Large intestine (tissue), 12 donors: ENCODE measurements at places on chromosomes 12 and 14. TPM values are rescaled to one million over a fixed set of nuclear protein-coding genes. Genes with fewer than 3 reads are reported as not detected.

Gene COCH
- 2.2 TPM for polyA plus RNA-seq

Gene PRPH
- polyA plus RNA-seq, result 115 TPM

Gene CAMKK2
- 45.5 TPM for polyA plus RNA-seq

Gene FGF6
- polyA plus RNA-seq, result 0.07 TPM

Gene PLEKHD1
- polyA plus RNA-seq, result 0.03 TPM

Gene STAC3
- 4.0 TPM for polyA plus RNA-seq

DNA sequence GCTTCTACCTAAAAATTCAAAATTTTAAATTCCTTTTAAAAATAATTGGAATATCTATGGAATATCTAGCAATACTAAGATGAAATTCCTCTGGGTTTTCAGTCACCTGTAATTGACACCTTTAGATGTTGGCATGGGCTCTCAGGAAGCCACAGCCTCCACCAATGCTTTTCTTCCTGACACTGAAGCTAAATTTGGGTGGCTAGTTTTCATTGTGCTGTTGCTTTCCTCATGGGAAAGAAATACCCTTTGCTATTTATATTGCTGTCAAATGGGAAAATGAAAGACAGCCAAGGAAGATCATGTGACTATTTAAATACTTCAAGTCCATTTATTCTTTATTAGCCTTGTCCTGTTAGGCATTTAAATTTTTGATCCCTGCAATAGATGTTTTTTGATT lies 313.0 kb downstream of the NAV3 start:
- no peaks in the 10 kb centered on the region for H3K4me1 ChIP-seq
- no peaks in the 10 kb centered on the region for H3K27me3 ChIP-seq
- no peaks in the 10 kb centered on the region for H3K36me3 ChIP-seq

DNA sequence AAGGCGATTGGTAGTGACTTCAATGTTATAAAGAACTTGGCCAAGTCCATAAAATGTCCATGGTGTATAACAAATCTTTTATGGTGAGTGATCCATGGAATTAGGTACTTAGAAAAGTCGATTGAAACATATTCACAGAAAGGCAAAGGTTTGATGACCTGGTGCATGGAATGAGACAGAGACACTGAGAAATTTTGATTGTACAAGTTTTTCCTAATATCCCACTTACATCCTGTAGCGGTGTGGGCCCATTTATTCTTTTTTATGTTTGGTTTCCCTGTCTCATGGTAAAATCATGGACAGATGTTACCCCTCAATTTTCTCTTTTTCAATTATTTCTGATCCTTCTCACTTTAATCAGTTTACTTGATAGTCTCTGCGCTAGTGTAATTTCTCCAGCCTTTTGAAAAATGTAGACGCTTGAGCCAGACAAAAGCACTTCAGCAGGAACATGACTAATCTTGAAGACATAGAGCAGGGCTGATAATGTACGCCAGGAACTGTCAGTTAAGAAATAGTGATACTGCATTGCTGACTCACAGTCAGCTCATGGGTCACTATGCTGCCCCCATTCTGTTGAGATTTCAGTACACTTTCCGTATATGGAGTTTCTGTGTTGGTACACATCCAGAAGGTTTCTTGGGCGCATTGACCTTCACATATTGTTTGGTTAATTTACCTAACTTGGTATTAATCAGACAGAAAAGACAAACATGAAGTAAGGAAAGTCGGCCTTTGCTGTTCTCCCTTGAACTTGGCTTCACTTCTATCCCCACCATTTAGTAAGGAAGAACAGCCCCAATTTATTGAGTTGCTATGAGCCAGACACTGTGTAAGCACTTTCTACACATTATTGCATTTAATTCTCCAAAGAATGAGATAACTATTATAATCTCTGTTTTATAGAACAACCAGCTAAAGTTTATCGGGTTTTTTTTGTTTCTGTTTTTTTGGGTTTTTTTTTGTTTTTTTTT lies 841.7 kb downstream of the DIO2 start:
- H3K27ac ChIP-seq, result no peak overlapping the region
- no peak overlapping the region for H3K4me3 ChIP-seq
- DNase-seq, result peak; percentile 19
- H3K27me3 ChIP-seq, result no peaks in the 10 kb centered on the region

- no peaks in the 10 kb centered on the region for H3K27me3 ChIP-seq
- H3K36me3 ChIP-seq, result no peaks in the 10 kb centered on the region
- H3K27ac ChIP-seq, result no peak overlapping the region
- no peak overlapping the region for H3K4me3 ChIP-seq
- H3K4me1 ChIP-seq, result no peaks in the 10 kb centered on the region
These were observed 53.4 kb downstream of the RGS6 start for GRCh38 chr14:71985538-71986189.

DNA sequence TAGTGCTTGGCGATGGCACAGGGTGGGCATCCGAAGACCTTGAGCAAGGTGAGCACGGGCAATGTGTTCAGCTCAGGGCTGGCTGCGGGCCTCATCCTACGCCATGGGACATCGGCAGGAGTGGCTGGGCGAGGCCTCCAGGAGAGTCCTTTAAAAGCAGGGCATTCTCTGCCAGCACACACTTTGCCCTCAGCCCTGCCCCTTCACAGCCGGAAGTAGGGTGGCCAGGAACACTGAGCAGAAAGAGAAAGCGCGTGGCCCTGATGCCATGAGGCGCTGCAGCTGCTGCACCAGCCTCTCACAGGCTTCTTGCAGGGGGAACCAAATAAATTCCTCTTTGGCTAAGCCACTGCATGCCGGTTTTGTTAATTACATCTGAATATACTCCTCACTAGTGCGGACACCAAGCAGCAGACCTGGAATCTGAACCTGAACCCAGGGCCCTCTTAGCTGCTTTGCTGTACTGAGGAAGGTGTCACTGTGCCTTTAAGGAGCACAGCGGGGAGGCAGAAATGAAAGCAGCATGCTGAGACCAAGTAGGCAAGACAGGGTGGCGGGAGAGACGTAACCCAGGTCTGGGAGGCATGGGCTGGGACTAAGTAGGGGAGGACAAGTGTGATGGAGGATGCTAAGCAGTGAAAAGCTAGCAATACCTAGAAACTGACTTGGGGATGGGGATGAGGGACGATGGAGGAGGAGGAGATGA lies 155.2 kb downstream of the TTC7B start:
- DNase-seq, result peak; percentile 38
- no peak overlapping the region for H3K4me3 ChIP-seq
- H3K27ac ChIP-seq, result no peak overlapping the region
- H3K36me3 ChIP-seq, result no peaks in the 10 kb centered on the region
- no peaks in the 10 kb centered on the region for H3K27me3 ChIP-seq
- peaks cover 3% of the 10 kb centered on the region for H3K4me1 ChIP-seq

GRCh38 chr12:30138483-30138882 lies 354.7 kb upstream of the TMTC1 start:
- no peaks in the 10 kb centered on the region for H3K36me3 ChIP-seq
- no peaks in the 10 kb centered on the region for H3K4me1 ChIP-seq
- DNase-seq, result no peak

GRCh38 chr12:92561543-92561899 lies 141.3 kb upstream of the PLEKHG7 start:
- peaks cover 13% of the 10 kb centered on the region for H3K4me1 ChIP-seq
- no peaks in the 10 kb centered on the region for H3K27me3 ChIP-seq
- peak; percentile 48 for DNase-seq
- H3K27ac ChIP-seq, result no peak overlapping the region

DNA sequence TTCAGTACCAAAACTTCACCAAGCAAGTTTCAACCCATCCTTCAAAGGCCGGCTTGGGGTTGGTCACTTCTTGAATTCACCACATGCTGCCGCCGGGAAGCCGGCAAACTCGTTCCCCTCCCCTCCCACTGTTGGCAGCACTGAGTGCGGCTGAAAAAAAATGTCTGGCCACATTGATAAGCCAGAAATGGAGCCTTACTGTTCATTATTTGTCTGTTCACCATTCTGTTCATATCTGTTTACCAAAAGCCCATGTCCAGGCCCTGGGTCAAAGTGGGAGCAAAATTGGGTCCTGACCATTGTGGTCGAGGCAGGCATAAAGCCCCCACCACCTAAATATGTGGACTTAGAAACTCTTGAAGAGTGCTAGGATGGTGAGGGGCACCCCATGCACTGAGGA lies 7.3 kb upstream of the HSP90AA1 start:
- peaks cover 5% of the 10 kb centered on the region for H3K4me1 ChIP-seq
- H3K27me3 ChIP-seq, result no peaks in the 10 kb centered on the region
- no peaks in the 10 kb centered on the region for H3K36me3 ChIP-seq
- DNase-seq, result no peak

GRCh38 chr12:57133916-57134315 lies 5.6 kb downstream of the LRP1 start:
- peaks cover 61% of the 10 kb centered on the region for H3K4me1 ChIP-seq
- no peak for DNase-seq
- peaks cover 17% of the 10 kb centered on the region for H3K36me3 ChIP-seq
- no peak overlapping the region for H3K4me3 ChIP-seq

DNA sequence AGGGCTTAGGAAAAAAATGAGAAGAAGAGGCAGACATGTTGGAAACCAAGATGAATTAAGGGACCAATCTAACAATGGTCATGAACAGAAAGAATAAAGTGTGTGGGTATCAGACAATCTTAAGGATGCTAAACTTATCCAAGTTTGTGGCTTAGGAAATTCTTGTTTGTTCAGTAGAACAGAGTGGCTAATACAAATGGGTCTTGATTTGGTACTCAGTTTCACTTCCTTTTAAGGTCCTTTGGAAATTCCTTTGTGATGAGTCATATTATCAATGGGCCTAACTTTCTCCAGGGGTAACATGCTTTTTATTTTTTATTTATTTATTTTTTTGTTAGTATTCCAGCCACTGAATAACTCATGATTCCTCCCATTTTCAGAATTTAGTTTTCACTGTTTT lies 1154.7 kb upstream of the FLRT2 start:
- no peak for DNase-seq
- H3K4me1 ChIP-seq, result no peaks in the 10 kb centered on the region
- H3K27ac ChIP-seq, result no peak overlapping the region
- H3K36me3 ChIP-seq, result no peaks in the 10 kb centered on the region
- no peaks in the 10 kb centered on the region for H3K27me3 ChIP-seq

GRCh38 chr12:10889226-10889625 lies 5.2 kb upstream of the PRH1 start:
- DNase-seq, result no peak
- no peak overlapping the region for H3K4me3 ChIP-seq

- no peak overlapping the region for H3K27ac ChIP-seq
- no peaks in the 10 kb centered on the region for H3K27me3 ChIP-seq
- H3K4me1 ChIP-seq, result no peaks in the 10 kb centered on the region
- peak; percentile 16 for DNase-seq
- no peaks in the 10 kb centered on the region for H3K36me3 ChIP-seq
- no peak overlapping the region for H3K4me3 ChIP-seq
These were observed 1.6 kb upstream of the C12orf71 start for GRCh38 chr12:27083861-27084394.

DNA sequence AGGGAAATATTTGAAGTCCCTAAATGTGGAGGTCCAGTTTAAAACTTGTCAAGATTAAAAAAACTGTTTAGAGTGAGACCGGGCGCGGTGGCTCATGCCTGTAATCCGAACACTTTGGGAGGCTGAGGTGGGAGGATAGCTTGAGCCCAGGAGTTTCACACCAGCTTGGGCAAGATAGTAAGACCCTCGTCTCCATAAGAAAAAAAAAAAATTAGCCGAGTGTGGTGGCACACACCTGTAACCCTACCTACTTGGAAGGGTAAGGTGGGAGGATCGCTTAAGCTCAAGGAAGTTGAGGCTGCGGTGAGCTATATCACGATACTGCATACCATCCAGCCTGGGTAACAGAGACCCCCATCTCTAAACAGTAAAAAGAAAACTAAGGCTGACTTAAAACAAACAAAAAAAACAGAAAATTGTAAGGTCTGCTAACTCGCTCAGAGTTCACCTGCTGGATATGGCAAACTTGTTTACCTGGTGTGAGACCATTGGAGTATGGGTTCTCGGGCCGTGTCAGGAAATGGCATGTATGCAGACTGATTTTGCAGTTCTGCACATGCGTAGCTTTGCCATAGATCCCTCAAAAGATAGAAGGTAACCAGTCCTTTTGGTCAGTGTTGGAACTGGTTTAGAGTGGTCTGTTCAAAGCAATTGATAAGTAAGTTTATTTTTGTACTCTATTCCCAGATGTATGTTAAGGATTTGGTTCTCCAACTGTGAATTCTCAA lies 2.1 kb downstream of the RNF10 start:
- peaks cover 43% of the 10 kb centered on the region for H3K4me1 ChIP-seq
- no peaks in the 10 kb centered on the region for H3K27me3 ChIP-seq
- peaks cover 4% of the 10 kb centered on the region for H3K36me3 ChIP-seq
- peak overlapping the region; percentile 84 for H3K4me3 ChIP-seq

DNA sequence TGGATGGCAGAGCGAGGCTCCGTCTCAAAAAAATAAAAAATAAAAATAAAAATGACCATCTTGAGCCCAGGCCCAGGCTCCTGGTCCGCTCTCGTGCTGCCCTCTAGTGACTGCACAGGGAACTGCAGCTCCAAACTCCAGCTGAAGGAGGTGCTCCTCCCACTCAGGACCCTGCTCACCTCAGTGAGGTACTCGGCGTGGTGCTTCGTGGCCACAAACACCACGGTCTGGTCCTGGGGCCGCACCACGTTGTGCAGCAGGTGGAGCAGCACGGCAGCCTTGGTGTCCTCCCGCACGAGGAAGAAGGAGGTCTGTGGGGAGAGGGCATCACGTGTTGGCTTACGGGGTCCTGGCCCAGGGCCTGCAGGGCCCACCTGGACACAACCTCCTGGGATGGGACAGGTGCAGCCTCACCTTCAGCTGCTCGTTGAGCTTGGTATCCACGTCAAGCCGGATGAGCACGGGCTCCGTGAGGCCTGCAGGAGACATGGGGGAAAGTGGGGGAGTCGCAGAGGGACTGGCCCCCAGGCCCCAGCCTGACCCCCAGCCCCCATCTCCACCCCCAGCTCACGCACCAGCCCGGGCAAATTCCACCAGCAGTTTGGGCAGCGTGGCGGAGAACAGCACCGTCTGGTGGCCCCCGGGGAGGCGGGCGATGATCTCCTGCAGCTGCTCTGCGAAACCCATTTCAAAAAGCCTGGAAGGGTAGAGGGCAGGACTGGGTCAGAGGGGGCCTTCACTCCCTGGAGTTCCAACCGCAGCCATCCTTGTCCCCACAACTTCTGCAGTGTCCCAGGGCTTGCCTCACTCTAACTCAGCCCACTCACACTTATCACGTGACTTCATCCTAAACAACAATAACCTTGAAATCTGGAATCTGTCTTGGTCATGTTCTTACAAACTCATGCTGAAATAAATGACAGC lies 10.6 kb downstream of the DDX54 start:
- no peak overlapping the region for H3K27ac ChIP-seq
- H3K27me3 ChIP-seq, result no peaks in the 10 kb centered on the region
- H3K4me3 ChIP-seq, result no peak overlapping the region
- peaks cover 3% of the 10 kb centered on the region for H3K4me1 ChIP-seq
- DNase-seq, result peak; percentile 52
- H3K36me3 ChIP-seq, result peaks cover 88% of the 10 kb centered on the region

DNA sequence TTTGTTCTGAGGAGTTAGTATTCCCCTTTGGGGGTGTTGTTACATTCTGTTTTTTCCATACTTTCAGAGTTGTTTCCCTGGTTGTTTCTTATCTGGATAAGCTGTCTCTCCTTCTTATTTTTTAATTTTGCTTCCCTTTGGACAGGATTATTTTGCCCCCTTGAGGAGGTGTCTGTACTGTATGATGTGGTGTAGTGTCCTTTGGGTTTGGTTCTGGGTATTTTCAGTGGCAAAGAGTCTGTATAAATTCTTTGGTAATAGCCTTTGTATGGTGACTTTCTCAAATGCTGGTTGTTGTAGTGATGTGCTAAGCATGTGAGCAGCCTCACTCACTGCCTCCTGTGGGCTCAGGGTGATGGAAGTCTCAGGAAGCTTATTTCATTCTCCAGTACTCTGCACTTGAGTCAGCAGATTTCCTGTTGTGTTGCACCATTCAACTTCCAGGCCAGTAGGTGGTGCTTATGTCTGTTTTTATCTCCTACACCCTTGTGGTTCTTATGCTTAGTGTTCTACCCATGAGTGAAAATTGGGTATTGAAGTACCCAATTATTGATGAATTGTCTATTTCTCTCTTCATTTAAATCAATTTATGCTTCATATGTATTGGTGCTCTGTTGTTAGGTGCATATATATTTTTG lies 103.3 kb upstream of the PMCH start:
- no peaks in the 10 kb centered on the region for H3K36me3 ChIP-seq
- no peak overlapping the region for H3K27ac ChIP-seq
- no peaks in the 10 kb centered on the region for H3K27me3 ChIP-seq
- H3K4me3 ChIP-seq, result no peak overlapping the region
- DNase-seq, result no peak
